ENCODE measurements at places on chromosomes 1 and 21.

DNA sequence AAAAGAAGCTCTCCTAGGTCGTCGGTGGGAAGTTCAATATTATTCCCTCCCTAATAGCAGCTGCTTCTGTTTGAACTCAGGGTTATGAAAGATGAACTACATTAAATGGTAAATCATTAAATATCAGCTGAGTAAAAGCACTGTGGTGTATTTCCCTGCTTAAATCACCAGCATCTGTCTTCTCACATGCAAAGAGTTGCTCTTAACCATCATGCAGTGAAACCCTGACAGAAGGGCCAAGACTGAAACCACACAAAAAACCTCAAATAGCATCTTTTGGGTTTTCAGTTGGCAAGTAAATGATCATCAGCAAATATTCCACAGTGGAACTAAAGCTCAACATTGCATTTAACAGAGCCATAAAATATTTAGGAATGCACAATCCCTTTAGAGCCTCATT, 380.0 kb upstream of the ADGRL2 start:
- no peak for DNase-seq

DNA sequence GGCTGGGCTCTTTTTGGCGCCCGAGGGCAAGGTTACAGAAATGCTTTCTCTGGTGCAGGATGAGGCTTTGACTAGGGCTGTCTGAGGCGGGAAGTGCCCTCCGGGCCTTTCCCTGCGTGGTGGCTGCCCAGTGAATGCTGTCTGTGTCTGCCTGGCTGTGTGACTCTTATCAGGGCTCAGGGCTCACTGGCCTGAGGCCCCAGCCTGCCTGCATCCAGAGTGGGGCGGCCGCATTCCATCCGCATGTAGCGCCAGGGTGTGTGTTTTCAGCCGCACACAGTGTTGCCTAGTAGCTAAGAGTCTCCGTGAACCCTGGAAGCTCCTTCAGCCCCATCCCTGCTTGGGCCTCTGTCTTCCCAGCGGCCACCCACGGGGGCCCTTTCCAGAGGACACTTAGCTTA, 59.1 kb downstream of the FAAP20 start:
- DNase-seq = no peak

GRCh38 chr1:222785529-222785928, 29.3 kb upstream of the DISP1 start:
- DNase-seq = no peak

- peak; percentile 26 for DNase-seq
These were observed 48.0 kb downstream of the H3-3A start for GRCh38 chr1:226110249-226111097.

- no peak for DNase-seq
These were observed 41.1 kb downstream of the COLGALT2 start for GRCh38 chr1:183996396-183996795.

DNA sequence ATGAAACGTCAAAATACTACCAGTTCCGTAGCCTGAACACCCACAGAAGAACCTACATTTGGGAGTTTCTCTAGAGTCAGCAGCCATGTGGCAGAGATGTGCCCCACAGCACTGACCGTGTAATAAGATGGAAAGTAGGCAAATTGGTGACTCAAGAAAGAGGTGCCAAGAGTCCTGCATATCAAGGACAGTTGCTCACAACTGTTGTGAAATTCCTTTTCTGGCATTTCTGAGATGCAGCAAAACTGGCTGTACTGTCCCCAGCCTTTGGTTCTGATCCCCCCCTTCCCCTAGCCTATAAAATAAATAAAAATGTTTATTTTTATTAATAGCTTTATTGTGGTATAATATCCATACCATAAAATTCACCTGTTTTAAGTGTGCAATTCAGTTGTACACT, 324.0 kb downstream of the PCP4 start:
- no peak for DNase-seq

DNA sequence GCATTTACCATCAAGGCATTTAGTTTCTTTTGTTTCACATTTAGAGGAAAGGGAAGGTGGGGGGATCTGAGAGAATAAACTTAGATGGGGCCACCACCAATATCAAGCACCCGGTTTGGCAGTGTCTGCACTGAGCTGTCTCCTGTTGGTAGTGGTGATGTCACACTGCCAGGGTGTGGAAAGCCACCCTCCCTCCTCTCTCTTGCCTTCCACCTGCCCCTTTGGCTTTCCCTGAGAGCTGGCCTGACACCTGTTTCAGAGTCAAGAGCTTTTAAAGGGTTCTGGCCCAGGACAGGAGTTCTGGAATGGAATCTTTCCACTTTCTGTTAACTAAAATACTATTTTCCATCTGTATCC, 13.4 kb downstream of the ATF3 start:
- DNase-seq = no peak

- DNase-seq = no peak
These were observed 10.2 kb downstream of the CXADR start for GRCh38 chr21:17523007-17523451.

Data from activated CD4-positive, alpha-beta T cell treated with anti-CD3 and anti-CD28 coated beads for 24 hours (primary cell).